ENCODE measurements at places on chromosomes 16 and 17. TPM values are rescaled to one million over a fixed set of nuclear protein-coding genes. Genes with fewer than 3 reads are reported as not detected.

- no peak for DNase-seq
These were observed 25.1 kb downstream of the C16orf54 start for GRCh38 chr16:29720703-29721102.

GRCh38 chr17:79465681-79466025 lies 145.2 kb downstream of the RBFOX3 start:
- DNase-seq: no peak

DNA sequence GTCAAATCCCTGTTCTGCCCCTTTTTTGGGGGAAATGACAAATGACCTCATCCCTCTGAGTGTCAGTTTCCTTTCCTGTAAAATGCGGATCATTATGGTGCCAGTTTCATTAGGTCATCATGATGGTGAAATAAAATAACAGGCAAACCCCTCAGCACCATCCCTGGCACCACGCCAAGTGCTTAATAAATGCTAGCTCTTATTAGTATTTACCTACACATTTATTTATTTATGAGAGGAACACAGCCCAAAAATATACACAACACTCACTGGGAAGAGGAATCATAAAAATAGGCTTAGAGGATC lies 28.6 kb upstream of the GPRC5B start:
- DNase-seq: no peak

USP43 gene
- 0.13 TPM for polyA plus RNA-seq

- DNase-seq: no peak
These were observed 249.4 kb upstream of the CACNG5 start for GRCh38 chr17:66585472-66585871.

DNA sequence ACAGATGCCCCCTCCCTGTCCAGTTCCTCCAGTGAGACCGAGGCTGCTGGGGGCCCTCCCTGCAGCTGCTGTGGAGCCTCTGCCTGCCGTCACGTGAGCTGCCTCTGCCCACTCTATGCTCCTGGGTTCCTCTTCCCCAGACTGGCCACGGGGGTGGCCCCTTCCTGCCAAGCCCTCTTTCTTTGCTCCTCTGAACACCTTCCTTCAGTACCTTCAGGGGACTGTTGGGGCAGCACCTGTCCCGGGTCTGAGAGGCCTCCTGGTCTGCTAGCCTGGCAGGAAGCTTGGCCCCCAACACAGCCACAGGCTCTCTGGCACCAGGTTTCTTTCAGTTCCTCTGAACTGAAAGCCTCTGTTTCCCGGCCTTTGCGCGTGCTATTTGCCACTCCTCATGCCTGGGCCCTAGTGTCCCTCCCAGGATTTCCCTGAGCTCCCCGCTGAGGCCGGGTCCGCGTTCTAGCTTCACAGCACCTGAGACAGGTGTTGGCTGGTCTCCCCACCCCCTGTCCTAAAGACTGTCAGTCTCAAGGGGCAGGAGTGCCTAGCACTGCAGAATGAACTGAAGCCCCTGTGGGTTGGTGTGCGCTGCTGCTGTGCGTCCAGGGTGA lies 6.6 kb upstream of the ATP6V0C start:
- DNase-seq: peak; percentile 90

DNA sequence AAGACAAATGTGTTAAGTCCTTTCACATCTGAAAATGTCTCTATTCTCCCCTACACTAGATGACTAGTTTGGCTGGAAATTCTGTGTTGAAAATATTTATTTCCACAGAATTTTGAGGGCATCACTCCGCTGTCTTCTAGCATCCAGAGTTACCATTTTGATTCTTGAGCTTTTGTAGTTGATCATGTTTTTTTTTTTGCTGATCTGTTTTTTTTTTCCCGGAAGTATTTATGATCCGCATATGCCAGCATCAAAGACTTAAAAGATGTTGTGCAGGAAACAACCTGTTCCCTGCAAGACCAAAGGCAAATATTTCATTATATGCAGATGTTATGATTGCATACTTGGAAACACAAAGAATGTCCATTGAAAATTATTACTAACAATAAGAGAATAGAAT lies 16.7 kb downstream of the OR1D5 start:
- no peak for DNase-seq

COG8 gene
- polyA plus RNA-seq: 14.5 TPM

DNA sequence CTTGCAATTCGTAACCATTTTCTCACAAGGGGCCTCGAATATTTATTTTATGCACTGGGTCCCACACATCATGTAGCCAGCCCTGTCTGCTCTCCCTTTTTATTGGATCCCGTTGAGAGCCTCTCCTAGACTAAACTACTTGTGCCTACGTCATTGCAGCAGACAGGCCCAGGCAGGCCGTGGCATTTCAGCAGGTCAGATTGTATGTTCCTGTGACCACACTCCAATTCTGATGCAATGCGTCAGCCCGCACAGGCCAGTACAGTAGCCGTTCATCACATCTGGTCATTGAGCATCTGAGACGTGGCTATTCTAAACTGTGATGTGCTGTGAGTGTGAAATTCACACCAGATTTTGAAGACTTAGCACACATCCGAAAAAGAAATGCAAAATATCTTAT lies 42.2 kb downstream of the ABAT start:
- no peak for DNase-seq

GRCh38 chr17:82449883-82450356 lies 632 bp downstream of the CYBC1 start:
- no peak for DNase-seq

PARD6A gene
- 5.4 TPM for polyA plus RNA-seq

WFIKKN2 gene
- polyA plus RNA-seq: 0.02 TPM

GRCh38 chr16:401468-402348 lies at the start of gene DECR2:
Gene DECR2, plus strand, starts transcription at chr16:401885. Its CDS starts 79 bp downstream, at chr16:401964.
- DNase-seq: peak; percentile 99

DNA sequence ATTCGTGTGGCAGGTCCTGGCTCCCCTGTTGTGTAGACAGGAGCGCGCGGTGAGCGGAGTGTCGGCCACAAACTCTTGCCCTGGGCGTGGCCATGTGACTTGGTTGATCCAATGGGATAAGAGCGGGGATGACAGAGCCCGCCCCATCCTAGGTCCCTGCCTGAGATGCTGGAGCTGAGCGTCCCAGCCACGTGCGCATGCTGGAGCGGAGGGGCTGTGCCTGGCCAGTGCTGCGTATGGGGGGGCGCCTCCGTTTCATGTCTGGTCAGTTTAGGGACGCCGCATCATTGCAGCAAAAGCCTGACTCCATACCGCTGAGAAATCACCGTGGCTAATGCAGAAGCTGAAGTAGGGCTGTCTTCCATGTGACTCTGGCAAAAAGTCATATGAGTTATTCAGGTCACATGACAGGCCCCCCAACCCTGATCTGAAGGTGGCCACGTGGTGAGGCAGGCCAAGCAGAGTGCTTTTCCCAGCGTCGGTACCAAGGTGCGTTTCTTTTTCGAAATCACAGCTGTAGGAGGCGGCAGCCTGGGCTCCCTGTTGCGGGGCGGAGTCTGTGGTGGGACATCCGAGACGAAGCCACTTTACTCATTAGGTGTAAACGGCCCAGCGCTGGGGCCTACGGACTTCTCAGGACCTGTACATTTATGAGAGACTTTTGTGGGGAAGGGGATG lies 22.5 kb downstream of the HSBP1 start:
- DNase-seq: no peak

- no peak for DNase-seq
These were observed 2180.1 kb downstream of the TP53TG3F start for GRCh38 chr16:35639233-35640205.

ZNF598 gene
- 21.8 TPM for polyA plus RNA-seq

SLC13A2 gene
- polyA plus RNA-seq: not detected

- DNase-seq: no peak
These were observed 80.8 kb downstream of the SPECC1 start for GRCh38 chr17:20089756-20090547.

GRCh38 chr17:83132251-83133081 lies 53.1 kb downstream of the METRNL start:
- peak; percentile 55 for DNase-seq

AATK gene
- 17.4 TPM for polyA plus RNA-seq

GRCh38 chr17:82836823-82837357 lies 2.9 kb downstream of the ZNF750 start:
- DNase-seq: peak; percentile 33

ATXN1L gene
- 3.1 TPM for polyA plus RNA-seq

All from spleen (tissue), 13 donors.